ENCODE measurements at places on chromosomes 7 and 10.
A peak's percentile ranks its signal among the peaks of the same experiment; 100 is the strongest.

DNA sequence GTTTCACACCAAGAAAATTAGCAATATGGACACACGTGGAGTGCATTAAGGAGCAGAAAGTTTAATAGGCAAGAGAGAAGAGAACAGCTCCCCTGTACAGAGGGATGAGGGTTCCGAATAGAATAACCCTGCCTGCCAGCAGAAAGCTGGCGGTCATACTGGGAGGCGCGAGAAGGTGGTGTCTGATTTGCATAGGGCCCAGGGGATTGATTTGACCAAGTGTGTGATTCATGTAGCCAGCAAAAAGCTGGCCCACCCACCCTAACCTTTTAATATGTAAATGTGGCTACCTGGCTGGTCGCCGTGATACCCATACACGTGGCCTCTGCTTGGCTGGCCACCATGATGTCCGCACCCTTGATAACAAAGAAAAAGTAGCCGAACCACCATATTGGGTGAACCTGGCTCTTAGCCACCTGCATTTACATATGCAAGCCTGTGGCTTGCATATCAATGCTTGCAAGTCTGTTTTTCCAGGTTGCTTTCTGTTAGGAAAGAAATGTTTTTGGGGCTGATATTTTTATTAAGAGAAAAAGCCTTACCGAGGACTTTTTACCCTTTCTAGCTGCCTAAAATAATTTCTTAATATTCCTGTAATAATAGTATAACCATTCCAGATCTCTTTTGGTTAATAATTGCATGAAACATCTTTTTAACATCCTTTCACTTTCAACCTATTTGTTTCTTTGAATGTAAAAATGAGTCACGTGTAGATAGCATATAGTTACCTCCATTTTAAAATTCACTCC is 20.5 kb upstream of the VWDE start:
- no peak for DNase-seq

DNA sequence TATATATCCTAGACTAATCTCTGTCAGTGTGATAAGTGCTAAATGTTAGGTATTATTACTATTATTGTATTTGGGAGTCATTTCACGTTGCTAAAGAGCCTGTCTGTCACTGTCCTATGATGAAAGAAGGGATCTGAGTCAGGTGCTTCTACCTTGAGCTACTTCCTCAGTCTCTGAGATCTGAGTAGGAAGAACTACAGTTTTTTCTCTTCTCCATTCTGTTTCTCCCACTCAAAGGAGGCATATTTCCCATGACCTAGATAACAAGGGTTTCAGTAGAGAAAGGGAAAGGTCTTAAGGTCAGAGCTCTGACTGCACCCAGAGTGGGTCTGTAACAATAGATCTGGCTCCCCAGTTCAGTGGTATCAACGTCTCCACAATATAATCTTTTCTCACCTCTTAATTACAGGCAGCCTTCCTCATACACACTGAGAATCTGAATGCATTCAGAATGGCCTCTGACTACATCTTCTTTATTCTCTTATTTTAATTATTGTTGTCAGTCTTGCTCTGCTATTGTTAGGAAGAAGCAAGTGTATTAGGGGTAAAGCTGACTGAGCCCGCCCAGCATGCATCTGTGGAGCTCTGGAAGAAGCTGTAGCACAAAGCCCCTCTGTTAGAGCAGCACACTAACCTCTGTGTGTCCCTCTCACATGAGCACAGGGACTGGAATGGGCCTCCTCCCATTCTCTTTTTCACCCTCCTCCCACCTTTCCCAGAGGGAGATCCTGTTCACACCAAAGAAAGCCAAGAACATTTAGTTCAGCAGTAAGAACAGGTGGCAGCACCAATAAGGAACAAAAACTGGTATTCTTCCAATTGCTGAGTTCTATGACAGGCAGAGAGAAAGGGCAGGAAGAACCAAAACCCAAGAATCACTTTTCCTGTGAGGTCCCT is 38.1 kb downstream of the USP54 start:
- no peak for DNase-seq

GRCh38 chr10:124827474-124827873 is 25.9 kb downstream of the ABRAXAS2 start:
- peak; percentile 15 for DNase-seq

GRCh38 chr7:144908324-144908723 is 72.5 kb upstream of the TPK1 start:
- DNase-seq, result no peak

DNA sequence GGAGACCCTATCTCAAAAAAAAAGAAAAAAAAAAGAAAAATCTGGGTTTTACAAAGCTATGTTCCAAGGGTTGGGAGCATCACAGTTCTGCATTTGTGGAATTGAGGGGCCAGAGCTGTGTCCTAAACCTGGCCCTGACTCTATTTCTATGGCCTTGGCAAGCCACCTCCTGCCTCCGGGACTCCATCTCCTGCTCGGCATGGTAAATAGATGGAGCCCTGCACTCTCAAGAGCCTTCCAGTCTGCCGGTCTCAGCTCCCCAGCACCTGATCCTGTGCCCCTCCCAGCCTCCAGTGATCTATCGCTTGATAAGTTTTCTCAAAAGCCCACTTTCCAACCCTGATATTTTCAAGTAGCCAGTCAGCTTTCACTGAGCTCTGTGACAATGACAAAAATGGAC is 43.0 kb downstream of the KCNH2 start:
- no peak for DNase-seq

- DNase-seq, result peak; percentile 25
These were observed 148.2 kb upstream of the FERD3L start for GRCh38 chr7:19293431-19293830.

GRCh38 chr7:39560997-39561396 is 5.2 kb upstream of the YAE1 start:
- DNase-seq, result no peak

GRCh38 chr7:134024739-134025138 is 102.4 kb upstream of the LRGUK start:
- no peak for DNase-seq

- DNase-seq, result peak; percentile 12
These were observed 61.0 kb downstream of the ARHGAP12 start for GRCh38 chr10:31867646-31868045.

- DNase-seq, result no peak
These were observed 601.8 kb downstream of the PARD3 start for GRCh38 chr10:34213193-34213804.

DNA sequence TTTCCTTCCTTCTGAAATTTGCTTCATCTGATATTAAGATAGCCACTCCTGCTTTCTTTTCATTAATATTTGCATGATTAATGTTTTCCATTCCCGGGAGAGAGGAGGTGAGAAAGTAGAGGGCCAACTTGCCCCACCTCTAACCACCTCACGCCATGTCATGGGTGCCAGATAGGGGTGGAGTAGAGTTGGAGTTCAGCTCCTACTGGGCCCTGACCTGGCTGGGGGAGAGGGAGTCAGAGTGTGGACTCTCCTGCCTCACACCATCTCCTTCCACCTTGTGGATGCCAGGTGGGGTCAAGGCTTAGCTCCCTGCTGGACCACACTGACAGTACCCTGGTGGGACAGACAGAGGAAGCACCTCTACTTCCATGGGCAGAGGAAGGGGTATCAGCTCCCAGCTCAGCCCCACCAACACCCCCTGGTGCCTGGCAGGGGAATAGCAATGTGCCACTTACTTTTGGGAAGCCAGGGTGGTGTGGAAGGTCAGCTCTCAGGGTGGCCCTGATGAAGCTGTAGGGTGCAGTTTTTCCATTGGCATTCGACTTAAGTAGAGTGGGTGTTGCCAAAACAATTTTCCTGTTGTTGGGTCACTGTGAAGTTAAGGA is 28.0 kb downstream of the CHST12 start:
- no peak for DNase-seq

- DNase-seq, result peak; percentile 52
These were observed 490 bp downstream of the CADPS2 start for GRCh38 chr7:122885583-122886356.

GRCh38 chr10:101041252-101041761 is 10.3 kb downstream of the SFXN3 start:
- peak; percentile 83 for DNase-seq

Measured in fibroblast of skin of back (primary cell).